Motor neuron (in vitro differentiated cells): ENCODE measurements at places on chromosomes 7 and 10.

GRCh38 chr10:80410122-80410521, 1.8 kb downstream of the PRXL2A start:
- ATAC-seq: no peak

GRCh38 chr7:74216361-74216761, 6.6 kb downstream of the LAT2 start:
- ATAC-seq: no peak

DNA sequence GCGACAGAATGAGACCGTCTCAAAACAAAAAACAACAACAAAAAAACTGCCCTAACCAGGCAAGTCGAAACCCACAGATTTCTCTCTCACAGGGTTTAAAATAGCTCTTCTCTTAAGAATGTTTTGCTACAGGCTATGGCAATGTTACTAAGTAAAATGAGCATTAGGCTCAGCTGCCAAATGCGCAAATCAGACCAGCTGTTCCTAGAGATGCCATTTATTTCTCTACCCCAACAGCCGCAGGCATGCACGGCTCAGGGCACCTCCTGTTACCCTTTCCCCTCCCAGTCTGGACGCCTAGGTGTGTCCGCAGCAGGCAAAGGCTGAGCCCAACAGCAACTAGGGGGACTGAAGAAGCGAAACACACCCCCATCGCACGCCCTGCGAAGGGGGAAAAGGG, 168.3 kb upstream of the MBL2 start:
- no peak for ATAC-seq

- ATAC-seq: no peak
Measured at GRCh38 chr10:112741830-112742402, 208.1 kb upstream of the TCF7L2 start.

GRCh38 chr7:129644634-129645230, 33.2 kb downstream of the NRF1 start:
- ATAC-seq: peak; percentile 49

DNA sequence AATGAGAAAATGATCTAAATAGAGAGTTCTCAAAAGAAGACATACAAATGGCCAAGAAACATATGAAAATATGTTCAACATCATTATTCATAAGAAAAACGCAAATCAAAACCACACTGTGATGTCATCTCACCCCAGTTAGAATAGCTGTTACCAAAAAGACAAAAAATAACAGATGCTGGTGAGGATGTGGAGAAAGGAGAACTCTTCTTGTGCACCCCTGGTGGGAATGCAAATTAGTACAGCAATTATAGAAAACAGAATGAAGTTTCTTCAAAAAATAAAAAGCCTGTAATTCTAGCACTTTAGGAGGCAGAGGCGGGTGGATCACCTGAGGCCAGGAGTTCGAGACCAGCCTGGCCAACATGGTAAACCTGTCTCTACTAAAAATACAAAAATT, 199.3 kb downstream of the PARD3 start:
- no peak for ATAC-seq

DNA sequence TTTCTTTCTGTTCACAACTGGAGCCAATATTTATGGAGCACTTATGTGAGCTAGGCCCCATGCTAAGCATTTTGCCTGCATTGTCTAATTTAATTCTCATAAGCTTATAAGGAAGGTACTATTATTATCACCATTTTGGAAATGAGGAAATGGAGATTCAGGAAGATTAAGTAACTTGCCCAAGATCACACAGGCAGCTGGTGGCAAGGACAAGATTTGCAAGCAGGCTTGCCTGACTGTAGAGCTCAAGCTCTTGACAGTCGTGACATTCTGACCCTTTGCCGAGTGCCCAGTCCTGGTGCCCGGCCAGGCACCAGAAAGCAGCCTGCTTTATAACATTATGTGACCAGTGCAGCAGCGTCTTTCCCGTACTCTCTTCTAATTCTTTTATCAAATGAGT, 38.2 kb downstream of the WNT2 start:
- ATAC-seq: no peak

GRCh38 chr7:110830778-110831177, 260.1 kb upstream of the LRRN3 start:
- no peak for ATAC-seq

- ATAC-seq: no peak
Measured at GRCh38 chr7:45863715-45864114, 9.2 kb downstream of the CCDC201 start.
